ENCODE measurements at places on chromosomes 6 and 20. TPM values are rescaled to one million over a fixed set of nuclear protein-coding genes. Genes with fewer than 3 reads are reported as not detected.

The RANBP9 gene
- total RNA-seq: 78.0 TPM

DNA sequence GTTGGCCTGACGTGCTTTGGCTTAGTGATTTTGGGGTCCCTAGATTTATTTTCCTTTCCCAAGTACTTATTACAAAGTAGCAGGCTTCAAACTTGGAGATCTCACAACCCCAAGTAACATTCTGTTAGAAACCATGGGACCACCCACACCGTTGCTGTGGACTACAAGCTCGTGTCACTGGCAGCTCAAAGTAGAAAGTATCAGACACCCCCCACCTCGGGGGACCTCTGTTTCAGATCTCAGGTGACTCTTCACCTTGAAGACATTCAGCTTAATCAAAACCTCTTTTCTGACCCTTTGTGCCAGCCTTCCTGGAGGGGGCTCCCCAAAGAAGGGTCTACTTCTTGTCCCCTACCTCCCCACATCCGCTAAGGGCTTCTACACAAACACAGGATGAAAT, 15.7 kb upstream of the MYT1 start:
- no peak for DNase-seq
- H3K36me3 ChIP-seq: peaks cover 12% of the 10 kb centered on the region
- no peak overlapping the region for H3K4me3 ChIP-seq
- H3K4me1 ChIP-seq: no peaks in the 10 kb centered on the region
- no peaks in the 10 kb centered on the region for H3K27me3 ChIP-seq

GRCh38 chr20:24045621-24046318, 57.2 kb upstream of the GGTLC1 start:
- DNase-seq: peak; percentile 63
- H3K36me3 ChIP-seq: peaks cover 5% of the 10 kb centered on the region
- H3K4me3 ChIP-seq: peak overlapping the region; percentile 58
- no peak overlapping the region for H3K27ac ChIP-seq
- H3K27me3 ChIP-seq: no peaks in the 10 kb centered on the region

DNA sequence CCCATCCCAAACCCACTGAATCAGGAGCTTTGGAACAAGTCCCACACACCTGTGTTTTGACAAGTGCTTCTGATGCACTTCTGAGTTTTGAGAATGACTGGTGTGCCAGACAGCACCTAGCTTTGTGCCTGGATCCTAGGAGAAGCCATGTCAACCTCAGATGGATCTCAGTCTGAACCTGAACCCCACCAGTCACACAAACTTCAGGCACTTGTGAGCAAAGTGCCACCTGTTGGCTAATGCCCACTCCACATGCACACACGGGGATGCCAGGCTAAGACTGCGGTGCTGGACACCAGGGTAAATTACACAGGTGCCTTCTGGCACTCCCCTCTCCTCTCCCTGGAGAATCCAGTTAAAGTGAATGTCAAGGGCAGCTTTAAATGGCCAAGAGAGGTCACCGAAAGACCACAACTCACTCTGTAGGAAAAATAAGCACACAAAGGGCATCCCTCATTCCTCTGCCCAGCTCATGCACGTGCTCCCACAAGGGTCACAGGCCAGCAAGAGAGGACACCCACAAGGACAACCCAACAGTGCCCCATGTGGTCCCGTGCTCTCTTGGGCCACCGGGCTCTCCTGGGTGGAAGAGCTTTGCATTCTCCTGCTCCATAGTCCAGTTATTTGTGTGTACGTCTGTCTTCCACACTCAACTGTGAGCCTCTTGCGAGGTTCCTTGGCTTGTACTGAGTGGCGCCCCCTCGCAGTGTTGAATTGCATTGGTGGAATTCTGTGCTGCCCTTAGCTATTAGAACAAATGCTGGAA, 45.6 kb downstream of the TAF8 start:
- H3K4me3 ChIP-seq: no peak overlapping the region
- H3K27me3 ChIP-seq: no peaks in the 10 kb centered on the region
- peaks cover 34% of the 10 kb centered on the region for H3K4me1 ChIP-seq
- H3K27ac ChIP-seq: no peak overlapping the region
- no peaks in the 10 kb centered on the region for H3K36me3 ChIP-seq
- DNase-seq: no peak

DNA sequence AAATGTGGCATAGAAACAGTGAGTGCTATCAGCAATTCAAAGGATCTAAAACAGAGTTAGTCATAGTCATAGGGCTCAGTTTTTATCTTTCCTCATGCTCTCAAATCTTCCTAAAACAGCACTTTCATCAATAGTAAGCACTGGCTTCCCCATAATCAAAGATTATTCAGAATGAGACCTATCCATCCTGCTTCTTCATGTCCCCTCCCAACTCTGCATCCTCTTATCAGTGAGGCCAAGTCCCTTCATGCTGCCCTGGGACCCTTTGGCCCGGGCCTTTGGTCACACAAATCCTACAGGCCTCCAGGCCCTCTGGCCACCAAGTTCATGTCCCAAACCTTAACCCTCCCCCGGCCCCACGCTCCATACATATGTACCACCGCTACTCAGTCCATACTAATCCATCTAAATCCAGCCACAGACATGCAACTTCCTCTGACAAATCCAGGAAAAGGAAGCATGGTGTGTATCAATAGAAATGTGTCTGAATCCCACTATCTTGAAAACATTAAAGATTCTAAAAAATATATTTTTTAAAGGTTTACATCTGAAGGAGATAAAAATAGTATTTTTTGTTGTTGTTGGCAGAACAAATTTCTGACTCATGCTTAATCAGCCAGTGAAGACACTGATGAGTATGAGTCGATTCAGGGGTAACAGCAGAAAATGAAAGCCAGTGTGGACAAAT, 143.5 kb downstream of the PDE7B start:
- H3K27me3 ChIP-seq: no peaks in the 10 kb centered on the region
- peaks cover 1% of the 10 kb centered on the region for H3K36me3 ChIP-seq
- DNase-seq: no peak
- H3K27ac ChIP-seq: no peak overlapping the region
- H3K4me1 ChIP-seq: no peaks in the 10 kb centered on the region

The SLC17A1 gene
- total RNA-seq: not detected

The PTGIS gene
- total RNA-seq: 1.8 TPM

- peaks cover 29% of the 10 kb centered on the region for H3K27me3 ChIP-seq
- no peaks in the 10 kb centered on the region for H3K36me3 ChIP-seq
- no peak overlapping the region for H3K27ac ChIP-seq
- peaks cover 21% of the 10 kb centered on the region for H3K4me1 ChIP-seq
These were observed 142.8 kb upstream of the PTPRK start for GRCh38 chr6:128663238-128663637.

DNA sequence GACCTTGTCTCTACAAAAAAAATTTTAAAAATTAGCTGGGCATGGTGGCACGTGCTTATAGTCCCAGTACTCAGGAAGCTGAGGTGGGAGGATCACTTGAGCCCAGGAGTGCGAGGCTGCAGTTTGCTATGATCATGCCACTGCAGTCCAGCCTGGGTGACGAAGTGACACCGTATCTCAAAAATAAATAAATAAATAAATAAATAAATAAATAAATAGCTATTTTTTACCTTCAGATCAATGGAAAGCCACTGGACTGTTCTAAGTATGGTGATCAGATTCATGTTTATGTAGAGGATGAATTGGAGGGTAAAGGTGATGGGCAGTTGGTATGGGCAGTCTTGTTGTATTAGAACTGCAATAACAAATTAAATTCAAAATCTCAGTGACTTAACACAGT, 24.0 kb downstream of the DSTN start:
- H3K4me1 ChIP-seq: peaks cover 5% of the 10 kb centered on the region
- H3K27me3 ChIP-seq: no peaks in the 10 kb centered on the region
- DNase-seq: no peak
- H3K27ac ChIP-seq: no peak overlapping the region
- H3K36me3 ChIP-seq: no peaks in the 10 kb centered on the region
- H3K4me3 ChIP-seq: no peak overlapping the region

The EYS gene
- not detected for total RNA-seq

DNA sequence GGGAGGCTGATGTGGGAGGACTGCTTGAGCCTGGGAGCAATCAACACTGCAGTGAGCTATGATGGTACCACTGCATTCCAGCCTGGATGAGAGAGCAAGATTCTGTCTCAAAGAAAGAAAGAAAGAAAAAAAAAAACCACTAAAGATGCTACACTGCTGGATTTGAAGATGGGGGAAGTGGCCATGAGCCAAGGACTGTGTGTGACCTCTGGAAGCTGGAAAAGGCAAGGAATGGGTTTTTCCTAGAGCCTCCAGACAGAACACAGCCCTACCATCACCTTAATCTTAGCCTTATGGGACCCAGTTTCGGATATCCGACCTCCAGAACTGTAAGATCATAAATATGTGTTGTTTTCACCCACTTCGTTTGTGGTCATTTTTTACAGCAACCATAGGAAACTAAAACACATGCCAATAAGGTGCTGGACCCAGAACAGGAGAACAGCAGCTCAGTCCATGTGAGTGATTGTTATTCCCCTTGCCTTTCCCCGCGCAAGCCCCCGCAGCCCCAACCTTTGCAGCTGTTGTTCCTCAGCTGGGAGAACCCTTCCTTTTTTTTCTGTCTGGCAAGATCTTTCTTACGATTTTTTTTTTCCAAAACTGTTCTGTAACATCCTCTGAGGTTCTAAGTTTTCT, 11.1 kb upstream of the VAPB start:
- no peaks in the 10 kb centered on the region for H3K4me1 ChIP-seq
- no peak overlapping the region for H3K4me3 ChIP-seq
- H3K27me3 ChIP-seq: peaks cover 41% of the 10 kb centered on the region
- DNase-seq: no peak

The TNF gene
- 57.8 TPM for total RNA-seq

The FLRT3 gene
- total RNA-seq: not detected

DNA sequence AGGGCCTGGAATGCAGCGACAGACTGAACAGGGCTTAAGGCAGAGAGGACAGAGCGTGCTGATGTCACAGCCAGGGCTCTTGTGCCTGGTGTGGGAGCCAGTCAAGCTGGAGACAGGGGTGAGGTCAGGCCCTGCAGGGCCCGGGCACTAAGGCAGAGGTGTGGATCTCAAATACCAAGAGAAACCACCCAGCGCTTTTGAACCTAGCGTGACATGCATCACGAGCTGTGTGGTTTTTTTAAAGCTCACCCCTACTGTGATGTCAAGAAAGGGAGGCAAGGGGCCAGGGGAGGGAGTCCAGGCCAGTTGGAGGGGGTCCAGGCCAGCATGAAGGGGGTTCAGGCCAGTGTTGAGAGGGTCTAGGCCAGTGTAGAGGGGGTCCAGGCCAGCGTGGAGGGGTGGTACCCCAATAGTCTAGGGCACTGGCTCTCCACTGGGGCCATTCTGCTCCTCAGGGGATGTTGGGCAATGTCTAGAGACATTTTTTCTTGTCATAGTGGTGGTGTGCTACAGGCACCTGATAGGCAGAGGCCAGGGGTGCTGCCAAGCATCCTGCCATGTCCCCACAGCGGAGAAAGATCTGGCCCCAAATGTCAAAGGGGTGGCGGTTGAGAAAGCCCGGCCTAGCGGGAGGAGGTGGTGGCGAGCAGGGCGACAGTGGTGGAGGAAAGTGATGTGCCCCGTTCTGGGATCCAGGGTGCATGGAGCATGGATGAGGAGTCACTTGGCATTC, 42.6 kb downstream of the RBM38 start:
- no peaks in the 10 kb centered on the region for H3K27me3 ChIP-seq
- peak overlapping the region; percentile 68 for H3K4me3 ChIP-seq
- DNase-seq: peak; percentile 32
- no peak overlapping the region for H3K27ac ChIP-seq
- H3K4me1 ChIP-seq: peaks cover 48% of the 10 kb centered on the region

DNA sequence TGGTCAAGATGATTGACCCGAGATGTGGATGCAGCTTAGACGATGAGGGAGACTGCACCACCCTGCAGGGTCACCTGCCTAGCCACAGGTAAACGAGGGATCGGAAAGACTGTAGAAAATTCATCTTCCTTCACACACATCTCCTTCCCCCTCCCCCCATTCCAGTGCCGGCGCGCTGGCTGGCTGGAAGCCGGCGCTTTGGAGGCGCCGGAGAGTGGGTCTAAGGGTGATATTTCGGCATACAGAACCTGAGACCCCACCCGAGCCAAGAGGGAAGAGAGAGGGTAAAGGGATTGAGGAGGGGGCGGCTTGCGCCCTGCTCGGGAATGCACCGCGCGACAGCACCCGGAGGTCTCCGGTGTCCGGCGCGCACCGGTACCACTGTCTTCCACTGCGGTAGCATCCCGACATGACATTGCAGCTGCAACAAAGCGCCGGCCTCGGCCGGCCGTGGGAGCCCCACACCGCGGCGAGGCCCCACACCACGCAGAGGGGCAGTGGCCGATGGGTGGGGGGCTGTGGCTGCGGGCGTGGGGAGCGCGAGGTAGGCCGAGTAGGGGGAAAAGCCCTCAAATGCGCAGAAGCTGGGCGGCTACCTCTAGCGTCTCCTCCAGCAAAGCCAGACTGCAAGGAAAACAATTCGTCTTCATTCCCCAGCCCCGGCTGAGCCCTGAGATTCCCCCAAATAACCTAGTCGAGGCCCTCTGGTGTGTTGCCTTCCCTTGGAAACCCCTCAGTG, 984 bp downstream of the TNFRSF21 start:
- H3K36me3 ChIP-seq: no peaks in the 10 kb centered on the region
- peaks cover 55% of the 10 kb centered on the region for H3K27me3 ChIP-seq
- peak overlapping the region; percentile 82 for H3K4me3 ChIP-seq
- no peak overlapping the region for H3K27ac ChIP-seq
- peak; percentile 17 for DNase-seq

The ABHD16B gene
- total RNA-seq: 0.22 TPM

The BPIFA1 gene
- not detected for total RNA-seq

The DNAH8 gene
- 0.41 TPM for total RNA-seq

The JPH2 gene
- total RNA-seq: 0.29 TPM

GRCh38 chr6:14068623-14069022, 48.9 kb upstream of the CD83 start:
- H3K27me3 ChIP-seq: peaks cover 8% of the 10 kb centered on the region
- H3K27ac ChIP-seq: no peak overlapping the region
- no peak overlapping the region for H3K4me3 ChIP-seq

- H3K4me3 ChIP-seq: no peak overlapping the region
- H3K4me1 ChIP-seq: no peaks in the 10 kb centered on the region
- H3K27ac ChIP-seq: no peak overlapping the region
- H3K27me3 ChIP-seq: peaks cover 50% of the 10 kb centered on the region
- H3K36me3 ChIP-seq: no peaks in the 10 kb centered on the region
These were observed 8.4 kb upstream of the RNF182 start for GRCh38 chr6:13916230-13916944.

GRCh38 chr6:35086636-35087360, 54.3 kb downstream of the TCP11 start:
- no peaks in the 10 kb centered on the region for H3K27me3 ChIP-seq
- H3K27ac ChIP-seq: no peak overlapping the region
- DNase-seq: no peak
- H3K4me1 ChIP-seq: no peaks in the 10 kb centered on the region
- no peak overlapping the region for H3K4me3 ChIP-seq
- no peaks in the 10 kb centered on the region for H3K36me3 ChIP-seq

GRCh38 chr6:35586542-35586941, 73.8 kb upstream of the TULP1 start:
- peak overlapping the region; percentile 61 for H3K27ac ChIP-seq
- peaks cover 19% of the 10 kb centered on the region for H3K36me3 ChIP-seq
- peaks cover 41% of the 10 kb centered on the region for H3K4me1 ChIP-seq
- no peak for DNase-seq
- H3K27me3 ChIP-seq: no peaks in the 10 kb centered on the region

The RFX6 gene
- total RNA-seq: not detected

The FERMT1 gene
- 0.34 TPM for total RNA-seq

DNA sequence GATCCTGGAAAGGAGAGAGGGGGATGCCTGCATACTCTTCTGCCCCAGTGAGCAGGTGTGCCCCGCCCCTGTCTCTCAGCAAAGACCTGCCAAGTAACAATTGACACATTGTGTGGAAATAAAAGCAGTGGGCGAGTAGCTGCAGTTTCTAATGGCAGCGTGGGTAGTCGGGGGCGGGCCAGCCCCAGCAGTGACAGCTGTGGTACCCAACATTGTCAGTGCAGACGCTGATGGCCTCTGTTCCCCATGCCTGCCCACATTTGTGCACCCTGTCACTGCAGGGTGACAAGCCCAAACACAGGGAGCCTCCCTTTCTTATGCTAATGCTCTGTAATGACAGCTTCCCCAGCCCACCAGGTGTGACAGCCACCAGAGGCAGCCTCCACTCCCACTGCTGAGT, 491.7 kb downstream of the DHX35 start:
- H3K27me3 ChIP-seq: peaks cover 7% of the 10 kb centered on the region
- H3K36me3 ChIP-seq: no peaks in the 10 kb centered on the region
- H3K27ac ChIP-seq: no peak overlapping the region

Data from activated T-cell treated with anti-CD3 and anti-CD28 coated beads, Interleukin-2, amount 50 U/mL, for 72 hours (primary cell).